ENCODE measurements at places on chromosomes 7 and 10.

DNA sequence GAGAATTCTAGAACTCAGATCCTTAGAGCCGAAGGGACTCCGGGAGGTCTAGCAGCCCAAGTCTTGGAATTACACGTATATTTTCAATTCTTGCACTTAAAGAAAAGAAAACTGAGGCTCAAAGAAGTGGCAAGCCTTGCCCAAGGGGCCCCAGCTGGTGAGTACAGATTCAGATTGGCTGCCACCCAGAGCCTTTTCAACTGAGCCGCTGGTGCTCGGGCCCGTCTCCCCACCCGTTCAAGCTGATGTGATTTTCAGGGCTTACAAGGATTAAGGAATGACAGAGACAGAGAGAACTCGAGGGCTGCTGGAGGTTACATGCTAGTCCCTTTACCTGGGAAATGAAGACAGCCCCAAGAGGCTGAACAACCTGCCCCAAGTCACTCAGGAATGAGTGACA is 117.8 kb downstream of the ABLIM1 start:
- DNase-seq, result no peak

GRCh38 chr10:77493239-77493806 is 144.3 kb downstream of the KCNMA1 start:
- DNase-seq, result no peak

DNA sequence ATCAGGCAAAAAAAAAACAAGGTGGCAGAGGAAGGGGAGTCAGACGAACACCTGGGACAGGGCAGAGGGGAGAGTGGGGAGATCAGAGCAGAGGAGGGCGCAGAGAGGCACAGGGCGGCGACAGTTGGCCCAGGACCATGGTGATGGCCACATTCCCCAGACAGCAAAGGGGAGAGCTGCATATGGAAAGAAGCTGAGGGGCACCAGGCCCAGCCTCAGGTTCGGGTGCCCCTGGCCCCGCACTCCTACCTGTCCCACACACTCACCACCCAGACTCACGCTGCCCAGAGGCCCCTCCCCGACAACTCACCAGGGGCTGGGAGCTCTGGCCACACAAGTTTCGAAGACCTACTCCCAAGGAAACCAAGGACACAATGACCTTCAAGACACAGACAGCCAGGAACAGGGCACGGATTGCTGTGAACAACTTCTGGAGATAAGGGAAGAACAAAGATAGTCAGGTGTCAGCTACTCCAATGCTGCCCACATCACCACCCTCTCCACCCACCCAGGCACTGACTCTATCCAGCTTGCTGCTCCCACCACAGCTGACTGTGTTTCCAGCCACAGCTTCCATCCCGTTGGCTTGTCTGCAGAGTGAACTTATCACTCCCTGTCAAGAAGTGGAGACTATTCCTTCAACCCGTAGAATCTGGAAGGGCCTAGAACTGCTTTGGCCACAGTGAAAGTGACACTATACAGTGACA is 8.3 kb downstream of the TMEM176B start:
- DNase-seq, result no peak

GRCh38 chr10:127424594-127425264 is 124.4 kb upstream of the NPS start:
- no peak for DNase-seq

- no peak for DNase-seq
Observed at GRCh38 chr7:137242616-137243015, 100.9 kb downstream of the PTN start.

- peak; percentile 16 for DNase-seq
Observed at GRCh38 chr7:151244841-151245346, 3.6 kb downstream of the SMARCD3 start.

DNA sequence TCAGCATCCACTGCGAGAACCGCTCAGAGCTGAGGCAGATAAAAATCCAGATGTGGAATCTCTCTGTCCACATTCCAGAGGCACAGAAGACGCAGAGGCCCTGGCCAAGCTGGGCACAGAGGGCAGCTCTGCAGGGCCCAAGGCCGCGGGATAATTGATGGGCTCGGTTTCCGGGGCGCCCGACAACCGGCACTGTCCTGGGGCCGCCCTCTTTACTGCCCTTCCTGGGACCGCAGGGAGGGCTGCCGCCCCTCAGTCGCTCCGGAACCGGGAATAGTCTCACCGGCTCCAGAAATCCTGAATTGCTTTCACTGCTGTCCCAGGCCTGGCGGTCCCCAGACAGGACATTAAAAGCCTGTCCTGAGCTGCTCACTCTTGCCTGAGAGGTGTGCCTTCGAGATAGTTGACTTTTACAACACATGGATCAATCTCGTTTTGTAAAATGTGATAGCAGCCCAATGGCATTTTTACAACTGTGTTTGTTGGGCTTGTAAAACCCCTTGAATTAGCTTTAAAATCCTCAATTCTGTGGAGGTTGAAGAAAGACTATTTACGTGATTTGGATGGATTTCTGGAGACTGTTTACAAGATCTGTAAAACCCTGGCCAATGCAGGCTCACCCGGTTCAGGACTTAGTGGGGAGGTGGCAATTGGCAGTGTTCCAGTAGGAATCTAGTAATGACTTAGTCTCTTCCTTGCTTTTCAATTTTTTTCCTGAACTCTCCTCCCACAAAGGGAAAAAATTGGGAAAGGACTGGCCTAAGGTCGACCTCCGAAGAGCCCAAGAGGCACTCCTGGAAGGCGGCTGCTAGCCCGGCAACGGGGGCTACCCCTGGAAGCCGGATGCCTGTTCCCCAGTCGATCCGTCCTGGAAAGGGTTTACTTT is 1.4 kb upstream of the HOXA6 start:
- DNase-seq, result no peak

- DNase-seq, result no peak
Observed at GRCh38 chr7:84971360-84971759, 215.5 kb downstream of the SEMA3D start.

- DNase-seq, result no peak
Observed at GRCh38 chr7:137287651-137288258, 55.8 kb downstream of the PTN start.

GRCh38 chr7:133255486-133255885 is 2.6 kb downstream of the EXOC4 start:
- DNase-seq, result no peak

DNA sequence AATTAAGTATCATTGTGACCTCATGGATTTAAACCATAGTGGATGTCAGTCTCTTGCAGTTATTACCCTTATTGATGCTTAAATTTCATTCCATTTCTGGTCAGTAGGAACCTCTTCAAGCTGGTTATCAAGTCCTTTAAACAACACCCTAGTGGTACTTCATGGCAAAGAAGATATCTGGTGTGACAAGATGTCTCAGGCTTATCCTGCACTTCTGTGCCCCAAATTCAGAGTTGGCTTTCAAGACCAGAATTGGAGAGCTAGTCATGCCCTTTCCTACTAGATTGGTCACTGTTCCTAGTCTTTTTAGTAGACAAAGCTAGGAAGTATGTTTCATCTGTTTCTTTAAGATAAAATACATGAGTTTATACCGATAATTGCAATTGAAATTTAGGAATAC is 54.9 kb downstream of the KMT2E start:
- no peak for DNase-seq

- no peak for DNase-seq
Observed at GRCh38 chr7:147196481-147196880, 1079.9 kb downstream of the CNTNAP2 start.

GRCh38 chr7:32326078-32326477 is 164.1 kb downstream of the LSM5 start:
- DNase-seq, result no peak

DNA sequence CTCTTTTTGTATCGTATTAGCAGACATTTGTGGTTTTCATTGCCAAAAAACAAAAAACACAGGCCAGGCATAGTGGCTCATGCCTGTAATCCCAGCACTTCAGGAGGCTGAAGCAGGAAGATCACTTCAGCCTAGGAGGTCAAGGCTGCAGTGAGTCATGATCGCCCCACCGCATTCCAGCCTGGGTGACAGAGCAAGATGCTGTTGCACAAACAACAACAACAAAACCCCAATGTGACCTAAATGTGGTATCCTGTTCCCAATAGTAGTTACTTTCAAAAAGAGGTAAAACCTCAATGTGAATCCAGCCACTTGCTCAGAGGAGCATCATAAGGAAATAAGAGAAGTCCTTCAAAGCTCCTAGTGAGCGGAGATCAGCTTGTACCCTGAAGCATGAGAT is 45.8 kb upstream of the SKAP2 start:
- DNase-seq, result peak; percentile 17

- no peak for DNase-seq
Observed at GRCh38 chr7:5441840-5442503, 18.3 kb upstream of the TNRC18 start.

DNA sequence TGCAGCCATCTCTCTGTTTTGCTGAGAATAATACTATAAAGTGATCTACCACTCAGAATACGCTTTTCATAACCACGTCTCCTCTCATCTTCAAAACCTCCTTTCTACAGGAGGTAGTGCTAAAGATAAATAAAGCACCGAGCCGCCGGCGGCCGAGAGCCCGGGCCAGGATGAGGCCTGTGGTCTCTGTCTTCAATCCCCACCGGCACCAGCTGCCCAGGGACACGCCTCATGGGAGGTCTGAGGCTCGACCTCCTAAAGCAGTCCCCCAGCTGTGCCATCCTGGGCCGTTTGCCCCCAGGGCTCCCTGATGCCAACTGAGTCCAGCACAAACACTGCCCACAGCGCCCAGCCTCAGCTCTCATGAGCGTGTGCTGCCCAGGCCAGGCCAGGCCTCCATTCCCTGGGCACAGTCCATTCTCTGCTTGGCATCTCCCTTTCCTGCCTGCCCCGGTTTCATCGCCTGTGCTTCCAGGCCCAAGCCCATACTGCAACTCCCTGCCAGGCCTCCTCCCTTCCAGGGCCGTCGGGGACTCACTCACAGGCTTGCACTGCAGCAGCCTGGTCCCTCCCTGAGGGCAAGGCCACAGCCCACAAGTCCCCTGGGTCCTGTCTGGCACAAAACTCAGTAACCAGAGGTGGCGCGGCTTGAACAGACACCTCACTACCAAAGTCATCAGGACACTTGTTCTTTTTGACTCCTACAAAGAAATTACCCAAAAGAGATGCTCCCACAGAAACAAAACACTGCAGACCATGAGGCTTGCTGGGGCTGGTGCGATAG is 2.5 kb downstream of the INTS1 start:
- no peak for DNase-seq

- peak; percentile 45 for DNase-seq
Observed at GRCh38 chr10:102615361-102615760, 28.9 kb upstream of the TRIM8 start.

DNA sequence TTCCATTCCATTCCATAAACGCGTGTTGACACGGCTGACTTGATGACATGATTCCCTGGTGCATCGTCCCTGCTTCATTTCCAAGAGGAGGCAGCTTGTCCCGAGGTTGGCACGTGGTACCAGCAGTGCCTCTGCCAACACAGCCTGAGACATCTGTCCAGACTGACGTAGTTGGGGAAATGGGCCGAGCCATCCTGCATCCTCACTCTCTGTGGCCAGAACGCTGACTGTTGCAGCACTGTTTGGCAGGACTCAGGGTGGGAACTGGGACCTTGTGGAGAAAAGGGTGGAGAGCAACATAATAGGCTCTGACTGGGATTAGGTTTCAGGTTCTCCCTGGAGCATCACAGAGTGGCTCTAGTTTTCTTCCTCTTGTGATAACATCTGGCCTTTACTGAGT is 118.6 kb upstream of the BTBD16 start:
- no peak for DNase-seq

DNA sequence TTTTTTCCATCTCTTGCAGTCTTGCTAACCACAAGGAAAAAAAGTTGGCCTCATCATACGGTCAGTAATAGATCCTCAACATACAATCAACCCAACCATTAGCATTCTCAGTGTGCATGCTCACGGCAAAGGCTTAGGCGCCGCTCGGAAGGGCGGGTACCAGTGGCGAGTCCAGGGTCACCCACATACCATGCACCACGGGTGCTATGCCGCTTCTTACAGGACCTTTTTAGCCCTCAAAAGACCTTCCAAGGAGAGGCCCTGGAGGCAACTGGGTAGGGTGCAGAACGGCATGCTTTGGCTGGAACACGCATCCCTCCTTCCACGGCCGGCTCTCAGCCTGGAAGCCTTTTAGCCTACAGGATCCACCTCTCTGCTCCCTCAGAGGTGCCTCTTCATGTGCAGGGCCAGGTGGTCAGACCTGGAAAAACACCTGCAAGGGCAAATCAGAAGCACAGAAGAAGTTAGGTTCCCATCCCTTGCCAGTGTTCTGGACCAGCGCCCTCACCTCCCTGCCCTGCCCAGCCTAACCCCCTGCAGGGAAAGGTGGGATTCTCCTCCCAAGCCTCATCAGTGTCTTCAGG is 5.8 kb downstream of the KLF6 start:
- no peak for DNase-seq

DNA sequence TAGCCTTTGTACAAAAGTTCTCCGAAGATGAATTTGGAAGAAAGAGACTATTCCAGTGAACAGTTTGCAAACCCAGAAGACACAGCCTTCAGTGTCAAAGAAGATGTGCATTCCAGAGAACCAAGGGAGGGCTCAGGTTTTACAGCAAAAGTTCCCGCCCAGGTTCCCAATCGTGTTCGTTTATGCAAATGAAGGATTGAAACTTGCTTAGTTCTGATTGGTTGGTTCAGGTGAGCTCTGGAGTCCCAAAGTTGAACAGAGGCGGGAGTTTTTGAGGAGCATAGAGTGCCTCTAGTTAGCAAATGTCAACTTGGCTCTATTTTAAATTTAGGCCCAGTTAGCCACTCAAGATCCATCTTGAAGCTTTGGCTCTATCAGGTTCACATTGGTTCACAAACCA is 51.3 kb downstream of the TMEM270 start:
- no peak for DNase-seq

- no peak for DNase-seq
Observed at GRCh38 chr10:112059220-112059619, 124.3 kb downstream of the GPAM start.

DNA sequence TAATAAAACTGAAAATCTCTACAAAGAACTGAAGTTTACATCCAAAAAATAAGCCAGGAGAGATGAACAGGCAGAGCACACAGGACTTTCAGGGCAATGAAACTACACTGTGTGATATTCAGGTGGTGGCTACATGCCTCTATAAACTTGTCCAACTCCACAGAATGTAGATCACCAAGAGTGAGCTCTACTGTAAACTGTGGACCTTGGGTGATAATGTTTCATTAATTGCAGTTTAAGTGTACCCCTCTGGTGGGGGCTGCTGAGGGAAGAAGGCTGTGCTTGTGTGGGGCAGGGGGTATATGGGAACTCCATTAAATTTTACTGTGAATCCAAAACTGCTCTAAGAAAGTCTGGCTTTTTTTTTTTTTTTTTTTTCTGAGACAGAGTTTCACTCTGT is 22.7 kb downstream of the YWHAG start:
- no peak for DNase-seq

DNA sequence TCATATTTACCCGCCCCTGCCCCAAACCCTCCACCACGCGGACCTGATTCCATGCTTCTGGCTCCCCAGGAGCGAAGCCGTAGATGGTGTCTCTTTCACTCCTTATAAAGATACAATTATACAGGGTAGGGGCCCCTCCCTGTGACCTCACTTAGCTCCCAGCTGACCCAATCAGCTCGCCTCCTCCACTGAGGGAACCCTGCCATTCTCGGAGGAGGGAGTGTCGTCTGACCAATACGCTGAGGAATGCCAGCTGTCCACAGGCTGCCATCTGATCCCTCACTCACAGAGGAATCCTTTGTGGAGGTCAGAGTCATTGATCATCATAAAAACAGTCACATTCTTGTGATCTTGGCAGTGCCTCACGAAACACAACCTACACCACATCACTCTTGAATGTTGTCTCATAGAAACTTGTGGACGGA is 67.5 kb upstream of the INSIG1 start:
- DNase-seq, result no peak

All from CD4-positive, alpha-beta T cell treated with Interleukin-6 for 4 hours (primary cell).